Pulmonary artery endothelial cell (primary cell): ENCODE measurements at places on chromosomes 7 and 10. TPM values are rescaled to one million over a fixed set of nuclear protein-coding genes. Genes with fewer than 3 reads are reported as not detected.

The C10orf90 gene
- total RNA-seq = not detected in 2 replicates

The KAT6B gene
- total RNA-seq = 10.0 and 16.6 TPM in 2 replicates

The BTAF1 gene
- total RNA-seq = 30.6 and 36.5 TPM in 2 replicates

The ASZ1 gene
- not detected in 2 replicates for total RNA-seq

The AKR1B15 gene
- not detected in 2 replicates for total RNA-seq

The AGAP4 gene
- 2.9 and 3.1 TPM in 2 replicates for total RNA-seq

The CFAP70 gene
- total RNA-seq = 0.13 and 0.28 TPM in 2 replicates

The ANKRD22 gene
- total RNA-seq = not detected in 2 replicates

The RADIL gene
- 0.46 and 0.73 TPM in 2 replicates for total RNA-seq

The NRP1 gene
- total RNA-seq = 249 and 316 TPM in 2 replicates

The PLCE1 gene
- 0.04 and 0.07 TPM in 2 replicates for total RNA-seq

The RET gene
- total RNA-seq = 0.04 and 0.07 TPM in 2 replicates

The HTR7 gene
- 0.13 and 0.28 TPM in 2 replicates for total RNA-seq

The PSPH gene
- total RNA-seq = 55.8 and 79.4 TPM in 2 replicates

The CNPY1 gene
- not detected in 2 replicates for total RNA-seq

The TRIL gene
- total RNA-seq = 0.33 and 0.63 TPM in 2 replicates

The LBX1 gene
- not detected in 2 replicates for total RNA-seq

The MPP7 gene
- total RNA-seq = 0.07 TPM in 2 replicates

The TMEM270 gene
- not detected in 2 replicates for total RNA-seq

The NKX1-2 gene
- not detected in 2 replicates for total RNA-seq

The AS3MT gene
- 1.4 and 3.0 TPM in 2 replicates for total RNA-seq
